ENCODE measurements at places on chromosomes 1 and 21.

DNA sequence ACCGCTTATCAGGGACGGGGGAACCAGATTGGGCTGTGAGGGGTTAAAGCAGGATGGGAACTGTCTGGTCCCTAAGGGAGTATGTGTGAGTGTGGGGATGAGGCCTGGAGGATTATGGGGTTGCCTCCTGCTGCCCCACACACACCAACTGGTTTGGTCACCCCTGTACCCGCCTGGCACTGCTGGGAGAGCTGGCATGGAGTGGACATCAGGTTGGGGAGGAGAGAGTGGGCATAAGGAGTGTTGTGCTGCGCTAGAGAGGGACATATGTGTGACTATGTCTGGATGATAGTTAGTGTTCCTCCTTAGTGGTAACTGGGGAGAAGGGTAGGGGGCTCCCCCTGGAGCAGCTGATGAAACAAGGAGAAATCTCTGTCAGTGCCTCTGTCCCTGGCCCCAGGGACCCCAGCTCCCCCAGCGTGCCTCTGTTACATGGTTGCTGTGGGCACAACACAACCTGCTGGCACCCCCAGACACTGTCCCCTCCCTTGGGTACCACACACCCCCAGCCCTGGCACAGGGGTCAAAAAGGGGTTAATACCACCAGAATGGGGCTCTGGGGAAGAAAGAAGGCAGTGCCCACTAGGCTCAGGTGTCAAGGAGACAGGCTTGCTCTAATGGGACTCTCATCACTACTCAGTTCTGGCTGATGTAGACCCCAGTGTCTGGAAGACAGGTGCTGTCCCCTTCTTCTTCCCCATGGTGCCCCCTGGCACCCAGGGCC lies 1.9 kb downstream of the ZBTB7B start:
- no peak for DNase-seq

- no peak for DNase-seq
Measured at GRCh38 chr1:63674238-63674864, 81.1 kb downstream of the PGM1 start.

GRCh38 chr1:203475012-203475981 lies at the start of gene PRELP:
TSS of gene PRELP (plus strand) at chr1:203475806. CDS start at chr1:203483185, 7,379 bp downstream.
- DNase-seq = peak; percentile 51

GRCh38 chr1:209850342-209850979 lies 22.7 kb downstream of the UTP25 start:
- DNase-seq = peak; percentile 14

DNA sequence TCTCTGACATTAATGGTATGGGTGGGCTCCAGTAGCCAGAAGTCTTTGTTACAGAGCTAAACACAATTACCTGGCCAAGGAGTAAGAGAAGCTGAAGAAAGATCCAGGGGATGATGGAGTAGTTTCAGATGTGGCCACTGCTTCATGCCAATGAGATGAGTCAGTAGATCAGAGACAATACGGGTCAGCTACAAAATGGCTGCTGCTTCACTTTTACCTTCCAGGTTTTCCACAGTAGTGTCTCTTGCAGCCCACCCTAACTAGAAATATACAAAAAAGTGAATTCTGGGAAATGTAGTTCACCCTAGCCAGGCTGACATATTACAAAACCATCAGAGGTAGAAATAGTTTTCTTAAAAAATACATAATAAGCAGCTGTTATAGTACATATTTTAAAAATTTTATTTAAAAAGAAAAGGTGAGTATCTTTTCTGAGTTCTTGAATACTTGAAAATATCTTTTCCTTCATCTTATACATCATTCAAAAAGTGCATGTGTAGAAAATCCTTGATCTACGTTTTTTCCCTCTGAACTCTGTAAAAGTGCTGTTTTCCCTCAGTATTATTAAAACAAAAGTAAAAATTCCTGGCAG lies 36.1 kb downstream of the LRIF1 start:
- DNase-seq = no peak

DNA sequence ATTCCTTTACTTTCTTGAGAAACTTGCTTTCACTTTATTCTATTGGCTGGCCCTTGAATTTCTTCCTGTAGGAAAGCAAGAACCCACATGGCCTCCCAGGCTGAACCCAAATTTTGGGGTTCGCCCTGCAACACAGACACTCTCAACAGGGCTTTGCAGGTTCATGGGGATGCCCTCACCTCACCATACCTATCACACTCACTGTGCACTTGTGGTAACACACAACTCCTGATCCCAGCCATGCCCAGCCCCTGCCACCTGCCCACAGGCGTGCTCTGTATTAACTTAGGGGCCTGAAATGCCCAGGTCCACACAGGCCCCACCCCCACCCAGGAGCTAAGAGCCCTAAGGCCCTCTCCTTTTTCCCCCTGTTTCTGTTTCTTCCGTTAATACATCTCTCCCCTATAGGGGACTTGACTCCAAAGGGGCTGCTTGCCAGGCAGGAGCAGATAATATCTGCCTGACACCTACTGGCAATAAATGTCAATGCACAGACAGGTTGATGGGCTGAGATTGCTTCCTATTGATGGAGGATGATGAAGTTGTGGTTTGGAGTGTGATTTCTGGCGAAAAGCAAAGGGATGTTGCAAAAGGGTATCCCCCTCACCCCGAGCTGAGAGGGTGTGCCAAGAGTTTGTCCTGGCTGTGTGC lies 171.5 kb downstream of the AJAP1 start:
- DNase-seq = peak; percentile 5

DNA sequence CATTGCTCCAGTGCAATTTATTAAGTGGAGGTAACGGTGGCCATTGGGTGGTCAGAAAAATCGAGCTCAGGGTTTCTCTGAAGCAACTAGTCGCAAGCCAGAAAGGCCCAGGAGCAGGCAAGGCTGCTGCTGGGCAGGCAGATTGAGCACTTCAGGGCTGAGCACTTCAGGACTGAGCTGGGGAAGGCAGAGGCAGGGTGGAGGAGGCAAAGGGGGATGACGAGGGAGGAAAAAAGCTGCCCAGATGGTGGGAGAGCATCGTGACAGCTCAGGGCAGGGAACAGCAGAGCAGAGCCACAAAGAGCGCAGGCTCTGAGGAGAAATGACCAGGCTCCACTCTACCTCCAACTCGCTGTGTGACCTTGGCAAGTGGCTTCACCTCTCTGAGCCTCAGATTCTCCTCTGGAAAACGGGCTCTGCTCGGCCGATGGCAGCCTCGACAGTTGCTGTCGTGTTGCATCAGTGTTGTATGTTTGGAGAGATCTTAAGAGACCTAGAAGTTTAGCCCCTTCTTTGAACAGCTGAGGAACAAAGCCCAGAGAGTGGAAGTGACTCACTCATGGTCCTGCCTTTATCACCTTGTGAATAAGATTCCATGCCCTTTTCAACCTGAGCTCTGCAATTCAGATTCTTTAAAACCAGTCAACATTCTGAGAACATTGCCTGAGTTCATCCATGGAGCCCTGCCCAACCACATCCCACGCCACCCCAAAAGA lies 141.4 kb downstream of the SYF2 start:
- DNase-seq = no peak

DNA sequence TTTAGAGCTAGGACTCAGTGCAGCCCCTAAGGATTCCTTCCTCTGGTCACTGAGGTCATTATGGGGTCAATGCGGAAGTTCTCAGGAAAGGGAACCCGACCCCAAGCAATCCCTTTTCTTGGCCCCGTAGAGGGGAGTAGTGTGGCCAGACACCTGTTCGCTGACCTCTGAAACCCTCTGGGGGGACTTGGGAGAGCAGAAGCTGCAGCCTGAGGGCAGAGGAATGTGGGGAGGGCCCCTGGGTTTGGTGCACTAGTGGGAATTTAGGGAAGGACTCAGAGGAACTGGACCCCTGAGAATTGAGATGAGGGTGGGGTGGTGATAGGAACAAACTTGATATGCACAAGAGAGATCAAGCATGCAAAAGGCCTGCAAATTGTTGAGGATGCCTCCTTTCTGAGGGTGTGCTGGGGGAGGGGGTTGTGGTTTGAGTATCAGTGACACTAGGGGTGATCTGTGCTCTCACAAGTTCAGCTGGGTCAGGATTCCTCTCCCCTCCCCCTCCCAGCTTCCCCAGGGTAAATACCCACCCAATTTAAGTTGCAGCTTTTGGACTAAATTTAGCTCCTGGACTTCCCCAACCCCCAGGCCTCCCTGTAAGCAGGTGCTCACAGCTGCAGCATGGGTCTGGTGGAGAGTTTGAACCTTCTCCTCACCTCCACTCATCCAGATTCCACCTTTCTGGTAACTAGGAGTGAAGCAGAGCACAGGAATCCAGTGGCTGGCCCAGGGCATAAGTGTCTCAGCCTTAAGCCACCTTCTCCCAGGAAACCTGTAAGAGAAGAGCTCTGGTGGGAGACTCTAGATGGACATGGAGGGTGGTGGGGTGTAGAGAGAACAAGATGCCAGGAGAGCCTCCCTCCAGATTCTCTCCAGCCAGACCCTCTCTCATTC lies 13.5 kb downstream of the ADAMTSL4 start:
- DNase-seq = no peak

DNA sequence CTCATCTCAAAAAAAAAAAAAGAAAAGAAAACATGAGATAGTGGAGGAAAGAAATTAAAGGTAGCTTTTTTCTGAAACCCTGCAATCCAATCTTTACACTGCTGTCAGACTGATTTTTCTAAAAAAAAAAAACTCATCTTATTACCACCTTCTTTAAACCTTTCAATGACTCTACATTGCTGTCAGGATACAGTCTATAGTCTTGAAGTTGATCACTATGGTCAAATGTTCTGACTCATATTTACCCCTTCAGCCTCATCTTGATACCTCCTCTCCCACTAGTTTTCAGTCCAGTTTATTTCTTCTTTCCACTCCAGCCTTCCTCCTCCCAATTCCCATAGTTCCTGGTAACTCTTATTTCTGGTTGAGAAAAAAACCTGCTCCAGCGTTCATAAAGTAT lies 17.7 kb upstream of the NFIA start:
- no peak for DNase-seq

- no peak for DNase-seq
Measured at GRCh38 chr21:14538483-14538882, 7.6 kb downstream of the SAMSN1 start.

DNA sequence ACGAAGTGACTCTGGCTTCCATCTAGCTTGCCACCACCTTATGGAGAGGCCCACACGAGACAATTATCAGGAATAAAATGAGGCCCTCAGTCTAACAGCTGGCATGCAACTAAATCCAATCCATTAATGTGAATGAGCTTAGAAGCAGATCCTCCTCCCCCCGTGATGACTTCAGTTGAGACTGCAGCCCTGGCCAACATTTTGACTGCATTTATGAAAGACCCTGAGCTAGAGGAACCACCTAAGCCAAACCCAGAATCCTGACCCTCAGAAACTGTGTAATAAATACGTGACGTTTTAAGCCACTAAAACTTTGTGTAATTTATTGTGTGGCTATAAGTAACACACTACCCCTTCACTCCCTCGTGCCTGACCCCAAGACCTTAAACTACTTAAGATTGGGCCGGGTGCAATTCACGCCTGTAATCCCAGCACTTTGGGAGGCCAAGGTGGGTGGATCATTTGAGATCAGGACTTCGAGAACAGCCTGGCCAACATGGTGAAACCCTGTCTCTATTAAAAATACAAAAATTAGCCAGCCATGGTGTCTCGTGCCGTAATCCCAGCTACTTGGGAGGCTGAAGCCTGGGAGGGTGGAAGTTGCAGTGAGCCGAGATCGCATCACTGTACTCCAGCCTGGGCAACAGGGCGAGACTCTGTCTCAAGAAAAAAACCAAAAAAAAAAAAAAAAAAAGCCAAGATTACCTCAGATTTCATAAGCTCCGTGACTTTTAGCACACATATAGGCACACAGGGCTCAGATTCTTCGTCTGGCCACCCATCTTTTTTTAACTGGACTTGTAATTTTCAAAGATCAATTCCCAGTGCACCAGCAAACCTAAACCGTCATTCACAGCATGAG lies 72.5 kb downstream of the ENAH start:
- no peak for DNase-seq

- no peak for DNase-seq
Measured at GRCh38 chr21:37348664-37349063, 17.9 kb upstream of the DYRK1A start.

GRCh38 chr1:159783724-159784123 lies 3.0 kb downstream of the DUSP23 start:
- no peak for DNase-seq

GRCh38 chr1:53543778-53544695 lies 84.8 kb downstream of the DMRTB1 start:
- no peak for DNase-seq

- no peak for DNase-seq
Measured at GRCh38 chr1:209727785-209728184, 23.1 kb downstream of the HSD11B1 start.

- DNase-seq = peak; percentile 68
Measured at GRCh38 chr21:32306021-32306780, 7.5 kb downstream of the MRAP start.

GRCh38 chr1:196207612-196208217 lies 400.5 kb downstream of the KCNT2 start:
- no peak for DNase-seq

GRCh38 chr1:93434987-93435386 lies 12.9 kb upstream of the FNBP1L start:
- DNase-seq = no peak

- DNase-seq = no peak
Measured at GRCh38 chr1:56469640-56470371, 109.6 kb downstream of the PLPP3 start.

DNA sequence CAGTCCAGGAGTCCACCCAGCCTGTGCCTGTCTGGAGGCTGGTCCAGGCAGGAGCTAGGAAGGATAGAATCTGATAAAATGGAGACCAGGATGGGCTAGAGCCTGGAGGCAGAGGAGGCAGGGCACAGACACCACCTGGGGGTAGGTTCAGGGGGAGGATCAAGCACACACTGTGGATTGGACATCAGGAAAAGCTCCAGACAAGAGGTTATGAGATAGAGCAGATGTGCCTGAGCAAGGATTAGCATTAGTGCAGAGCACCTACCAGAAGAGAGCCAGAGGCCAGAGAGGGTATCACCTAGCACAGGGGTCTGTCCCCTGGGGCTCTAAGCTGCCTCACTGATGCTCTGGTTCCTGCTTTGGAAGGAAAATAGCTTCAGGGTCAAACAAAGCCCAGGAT lies 216.7 kb upstream of the ZC3H12A start:
- DNase-seq = no peak

- DNase-seq = no peak
Measured at GRCh38 chr1:100422065-100422464, 69.8 kb downstream of the CDC14A start.

DNA sequence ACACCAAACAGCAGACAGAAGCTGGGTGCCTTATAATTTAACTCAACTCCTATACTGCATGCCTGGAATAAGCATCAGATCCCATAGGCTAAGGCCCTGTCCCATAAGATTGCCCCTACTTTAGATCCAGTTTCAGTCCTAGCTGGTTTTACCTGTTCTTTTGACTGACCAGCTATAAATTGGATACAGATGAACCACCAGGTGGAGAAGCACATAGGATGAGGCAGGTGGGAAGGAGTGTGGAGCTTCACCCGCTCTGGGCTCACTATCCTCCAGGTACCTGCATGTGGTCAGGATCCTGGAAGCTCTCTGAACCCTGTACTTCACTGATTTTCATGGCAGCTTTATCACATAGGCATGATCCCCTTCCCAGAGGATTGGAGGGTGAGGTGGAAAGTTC lies 51.3 kb downstream of the MAST2 start:
- DNase-seq = no peak

DNA sequence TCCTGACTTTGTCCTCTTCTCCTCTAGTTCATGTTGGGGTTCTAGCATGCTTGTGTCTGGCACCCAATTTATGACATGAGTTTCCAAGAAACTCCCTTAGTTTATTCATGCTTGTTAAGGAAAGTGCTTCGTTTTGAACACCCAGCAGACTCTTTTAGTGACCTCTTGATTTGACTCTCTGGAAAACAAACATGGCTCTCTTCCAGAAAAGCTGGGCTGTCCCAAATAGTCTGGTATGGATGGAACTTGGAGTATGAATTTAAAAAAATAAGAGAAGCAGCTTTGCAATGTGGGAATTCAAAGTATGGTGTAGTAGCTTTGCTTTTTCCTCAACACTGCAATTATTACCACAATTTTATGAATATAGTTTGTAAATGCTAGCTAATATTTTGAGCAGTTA lies 143.4 kb upstream of the C8B start:
- DNase-seq = no peak

Data from hypothalamus (tissue), 51 donors.